ENCODE measurements at places on chromosomes 1 and 21.

- DNase-seq: no peak
Observed at GRCh38 chr1:206803221-206803730, 31.0 kb upstream of the IL10 start.

GRCh38 chr1:178155481-178156255 is 61.8 kb downstream of the RASAL2 start:
- no peak for DNase-seq

DNA sequence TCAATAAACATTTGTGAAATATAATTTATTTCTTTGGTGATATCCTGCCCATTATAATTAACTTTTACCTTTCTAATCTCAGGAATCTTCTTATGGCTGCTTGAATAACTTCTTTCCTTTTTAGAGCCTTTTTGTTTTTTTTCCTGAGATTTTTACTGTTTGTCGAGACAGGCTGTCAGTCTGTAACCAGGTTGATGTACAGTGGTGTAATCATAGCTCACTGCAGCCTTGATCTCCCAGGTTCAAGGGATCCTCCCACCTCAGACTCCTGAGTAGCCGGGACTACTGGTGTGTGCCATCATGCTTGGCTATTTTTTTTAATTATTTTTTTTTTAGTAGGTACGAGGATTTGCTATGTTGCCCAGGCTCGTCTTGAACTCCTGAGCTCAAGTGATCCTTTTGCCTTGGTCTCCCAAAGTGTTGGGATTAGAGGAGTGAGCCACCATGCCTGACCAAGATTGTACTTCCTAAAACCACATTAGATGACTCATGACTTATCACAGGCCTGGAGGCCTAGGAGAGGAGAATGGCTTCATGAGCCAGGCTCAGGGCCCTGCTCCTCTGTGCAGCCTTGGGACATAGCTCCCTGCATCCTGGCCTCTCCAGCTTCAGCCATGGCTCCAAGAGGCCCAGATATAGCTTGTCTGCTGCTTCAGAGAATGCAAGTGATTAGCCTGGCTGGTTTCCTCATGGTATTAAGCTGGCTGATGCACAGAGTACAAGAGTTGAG is 48.6 kb downstream of the CTH start:
- no peak for DNase-seq

DNA sequence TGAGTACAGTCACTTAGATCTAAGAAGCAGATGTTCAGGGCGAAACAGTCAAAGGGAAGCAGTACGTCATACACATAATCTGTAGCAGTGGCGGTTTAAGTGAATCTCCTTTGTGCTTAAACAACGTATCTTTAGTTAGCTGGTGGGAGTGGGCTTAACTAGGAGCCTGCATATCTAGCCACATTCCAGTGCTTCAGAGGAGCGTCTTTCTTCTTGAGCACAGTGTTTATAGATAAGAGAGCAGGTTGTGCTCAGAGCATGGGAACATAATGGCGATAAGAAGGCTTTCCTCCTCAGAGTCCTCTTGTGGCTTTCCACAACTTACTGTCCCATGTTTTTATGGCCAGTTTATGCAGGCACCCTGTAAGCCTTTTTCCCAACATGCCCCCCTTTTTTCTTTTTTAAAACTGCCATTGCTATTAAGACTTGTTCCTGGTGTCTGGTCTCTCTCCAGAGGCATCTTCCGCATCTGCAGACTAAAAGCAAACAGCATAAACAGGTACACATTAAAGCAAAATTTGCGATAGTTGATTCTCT is 3.2 kb downstream of the DAP3 start:
- DNase-seq: no peak

GRCh38 chr1:3011631-3012455 is 9.4 kb upstream of the ACTRT2 start:
- DNase-seq: no peak

GRCh38 chr1:165717918-165718515 is 19.7 kb upstream of the ALDH9A1 start:
- DNase-seq: peak; percentile 73

Data from cerebellar cortex (tissue), 1 donor.